ENCODE measurements at places on chromosomes 3 and 15.

GRCh38 chr3:183892610-183893214 lies 8.0 kb upstream of the PARL start:
- DNase-seq, result no peak

DNA sequence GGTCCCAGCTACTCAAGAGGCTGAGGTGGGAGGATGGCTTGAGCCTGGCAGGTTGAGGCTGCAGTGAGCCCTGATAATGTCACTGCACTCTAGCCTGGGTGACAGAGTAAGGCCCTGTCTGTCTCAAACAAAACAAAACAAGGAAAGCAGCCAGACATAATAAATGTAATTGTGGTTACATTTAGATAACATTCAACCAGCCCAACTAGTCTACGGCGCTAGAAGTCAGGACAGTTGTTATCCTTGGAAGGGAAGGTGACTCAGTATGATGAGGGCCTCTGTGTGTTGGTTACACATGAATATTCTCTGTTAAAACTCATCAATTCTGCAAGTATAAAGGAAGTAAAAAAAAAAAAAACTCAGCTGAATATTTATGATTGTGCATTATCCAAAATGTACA lies 27.0 kb upstream of the CSPG5 start:
- DNase-seq, result no peak

DNA sequence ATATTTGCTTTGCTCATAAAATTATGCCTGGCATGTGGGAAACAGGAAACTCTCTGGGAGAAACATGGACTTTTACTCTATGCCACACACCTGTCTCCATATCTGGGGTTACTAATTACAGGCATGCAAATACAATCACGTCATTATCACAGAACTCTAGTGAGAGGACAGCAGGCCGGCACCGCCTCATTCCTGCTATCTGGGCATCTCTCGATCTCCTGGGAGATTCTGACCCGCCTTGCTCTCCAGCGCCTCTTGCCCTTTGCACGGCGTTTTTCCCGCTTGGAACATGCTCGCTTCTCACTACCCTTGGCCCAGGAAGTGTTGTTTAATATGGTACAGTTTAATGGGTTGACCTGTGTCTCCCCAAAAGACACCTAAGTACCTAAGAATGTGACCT lies 45.4 kb upstream of the PARL start:
- DNase-seq, result no peak

DNA sequence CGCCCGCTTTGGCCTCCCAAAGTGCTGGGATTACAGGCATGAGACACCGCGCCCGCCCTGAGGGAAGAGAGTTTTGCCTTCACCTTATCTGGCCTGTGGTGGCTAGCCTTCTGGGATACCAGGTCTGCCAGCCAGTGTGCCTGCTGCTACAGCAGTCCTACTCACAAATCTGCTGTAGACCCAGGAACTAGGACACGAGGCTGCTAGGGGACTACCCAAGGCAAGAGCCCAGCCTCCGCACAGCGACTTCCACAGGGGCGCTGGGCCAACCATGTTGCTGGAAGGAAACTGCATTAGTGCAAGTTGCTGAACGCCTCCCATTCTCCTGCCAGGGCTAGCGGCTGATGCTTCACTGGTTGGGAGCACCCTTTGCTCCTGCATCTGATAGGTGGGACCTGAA lies 53.7 kb downstream of the DHX30 start:
- DNase-seq, result no peak

- peak; percentile 32 for DNase-seq
Measured at GRCh38 chr15:101320501-101321052, 25.5 kb upstream of the SNRPA1 start.

- DNase-seq, result no peak
Measured at GRCh38 chr15:98801234-98801561, 152.9 kb downstream of the IGF1R start.

DNA sequence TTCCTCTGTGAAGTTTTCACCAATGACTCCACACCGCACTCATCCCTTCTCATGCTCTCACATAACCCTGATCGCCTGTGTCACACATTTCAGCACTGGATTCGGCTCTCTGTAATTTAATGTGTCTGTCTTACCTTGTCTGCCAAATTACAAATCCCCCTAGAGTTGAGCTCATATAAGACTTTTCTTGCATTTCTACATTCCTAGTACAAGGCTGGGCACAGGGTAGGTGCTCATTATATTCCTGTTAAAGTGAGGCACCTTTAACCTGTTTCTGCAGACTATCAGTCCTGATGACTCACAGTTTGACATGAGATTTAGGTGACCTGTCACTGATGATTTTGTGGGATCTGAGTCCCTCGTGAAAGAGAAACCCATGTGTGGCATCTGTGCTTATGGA lies 22.6 kb downstream of the TGM5 start:
- no peak for DNase-seq

DNA sequence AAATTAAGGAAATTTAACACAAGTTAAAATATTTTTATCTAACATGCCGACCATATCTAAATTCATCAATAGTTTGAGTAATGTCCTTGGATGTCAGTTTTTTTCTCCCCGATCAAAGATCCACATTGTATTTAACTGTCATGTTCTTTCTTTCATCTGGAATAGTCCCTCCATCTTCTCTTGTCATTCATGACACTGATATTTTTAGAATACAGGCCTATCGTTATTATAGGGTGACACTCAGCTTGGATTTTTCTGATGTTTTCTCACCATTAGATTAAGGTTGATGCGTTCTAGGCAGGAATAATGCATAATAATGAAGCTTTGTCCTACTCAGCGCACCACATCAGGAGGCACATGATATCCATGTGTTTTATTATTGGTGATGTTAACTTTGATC lies 13.2 kb upstream of the PYGO1 start:
- no peak for DNase-seq

- DNase-seq, result no peak
Measured at GRCh38 chr15:91413142-91413541, 313.1 kb downstream of the SV2B start.

DNA sequence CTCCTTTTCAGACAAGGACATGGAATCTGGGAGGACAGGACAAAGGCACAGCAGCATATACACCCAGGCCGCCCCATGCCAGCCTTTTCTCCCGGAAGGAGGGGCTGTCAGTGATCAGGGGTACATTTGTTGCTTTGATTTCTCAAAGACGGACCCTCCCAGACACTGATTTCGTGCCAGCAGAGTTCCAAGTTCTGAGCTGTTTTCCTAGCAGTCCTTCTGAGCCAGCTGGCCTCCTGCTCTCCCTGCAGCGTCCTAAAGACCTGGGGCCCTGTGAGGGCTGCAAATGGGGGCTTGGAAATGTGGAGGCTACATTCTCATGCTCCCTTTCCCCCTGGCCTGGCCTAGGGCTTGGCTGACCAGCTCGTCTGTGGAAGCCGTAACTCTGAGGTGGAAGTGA lies 22.3 kb downstream of the CTSH start:
- no peak for DNase-seq

DNA sequence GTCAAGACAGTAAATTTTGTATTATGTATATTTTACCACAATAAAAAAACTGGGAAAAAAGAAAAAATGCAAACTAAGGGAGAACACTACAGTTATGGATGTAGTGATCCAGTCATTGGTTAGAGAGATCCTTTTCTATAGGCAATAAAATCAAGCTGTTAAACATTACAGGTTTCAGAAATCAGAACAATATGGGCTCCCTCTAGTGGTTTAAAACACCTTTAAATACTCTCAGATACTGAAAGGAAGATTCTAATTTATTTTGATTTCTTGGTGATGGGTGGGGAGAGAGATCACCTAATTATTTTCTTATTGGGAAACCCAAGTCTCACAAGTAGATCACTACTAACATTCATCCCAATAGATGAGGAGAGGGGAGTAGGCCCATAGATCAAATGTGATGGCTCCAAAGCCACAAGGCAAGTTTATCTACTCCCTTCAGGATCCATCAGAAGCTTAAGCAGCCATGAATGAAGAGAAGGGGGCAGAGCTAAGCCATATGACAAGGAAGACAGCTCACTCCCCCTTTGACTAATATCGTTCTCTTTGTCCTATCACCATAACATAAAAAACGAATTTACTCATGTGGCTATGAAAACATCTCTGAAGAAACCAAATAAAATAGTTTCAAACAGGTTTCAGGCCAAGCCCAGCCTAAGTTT lies 118.6 kb downstream of the ANO10 start:
- no peak for DNase-seq

DNA sequence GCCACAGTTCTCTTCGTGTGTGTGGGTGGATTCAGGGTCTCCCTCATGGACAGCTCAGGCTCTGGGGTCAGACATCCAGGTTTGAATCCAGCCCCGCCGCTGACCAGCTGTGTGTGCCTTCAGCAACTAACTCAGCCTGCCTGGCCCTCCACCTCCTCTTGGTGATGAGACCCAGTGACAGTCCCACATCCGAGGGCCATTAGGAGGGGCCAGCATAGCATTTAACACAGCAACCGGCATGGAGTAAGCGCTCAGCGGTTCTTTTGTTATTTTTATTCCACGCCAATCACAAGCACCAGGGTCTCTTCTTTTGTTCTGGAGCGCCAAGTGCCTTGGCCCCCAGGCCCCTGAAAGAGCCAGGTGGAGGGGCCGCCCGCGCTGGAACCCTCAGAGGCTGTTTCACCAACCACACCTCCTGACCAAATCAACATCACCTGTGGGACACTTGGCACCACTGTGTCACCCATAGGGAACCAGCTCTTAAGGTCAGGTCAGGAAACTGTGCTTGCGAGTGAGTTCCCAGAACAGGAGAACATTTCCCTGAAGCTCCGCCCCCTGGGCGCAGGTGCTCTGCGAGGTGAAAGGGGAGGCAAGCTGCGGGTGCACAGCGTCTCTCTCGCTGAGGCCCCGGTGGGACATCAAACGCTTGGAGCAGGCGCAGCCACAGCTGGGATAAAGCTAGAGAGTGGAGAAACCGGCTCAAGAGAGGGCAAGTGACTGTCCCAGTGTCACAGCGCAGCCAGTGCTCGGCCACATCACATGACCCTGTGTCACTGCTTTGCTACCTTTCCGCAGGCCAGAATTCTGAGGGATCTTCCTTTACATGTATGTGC lies 311.3 kb downstream of the UACA start:
- peak; percentile 16 for DNase-seq

- DNase-seq, result no peak
Measured at GRCh38 chr3:42595682-42596081, 4.8 kb upstream of the NKTR start.

- no peak for DNase-seq
Measured at GRCh38 chr3:14236902-14237301, 58.3 kb downstream of the LSM3 start.

DNA sequence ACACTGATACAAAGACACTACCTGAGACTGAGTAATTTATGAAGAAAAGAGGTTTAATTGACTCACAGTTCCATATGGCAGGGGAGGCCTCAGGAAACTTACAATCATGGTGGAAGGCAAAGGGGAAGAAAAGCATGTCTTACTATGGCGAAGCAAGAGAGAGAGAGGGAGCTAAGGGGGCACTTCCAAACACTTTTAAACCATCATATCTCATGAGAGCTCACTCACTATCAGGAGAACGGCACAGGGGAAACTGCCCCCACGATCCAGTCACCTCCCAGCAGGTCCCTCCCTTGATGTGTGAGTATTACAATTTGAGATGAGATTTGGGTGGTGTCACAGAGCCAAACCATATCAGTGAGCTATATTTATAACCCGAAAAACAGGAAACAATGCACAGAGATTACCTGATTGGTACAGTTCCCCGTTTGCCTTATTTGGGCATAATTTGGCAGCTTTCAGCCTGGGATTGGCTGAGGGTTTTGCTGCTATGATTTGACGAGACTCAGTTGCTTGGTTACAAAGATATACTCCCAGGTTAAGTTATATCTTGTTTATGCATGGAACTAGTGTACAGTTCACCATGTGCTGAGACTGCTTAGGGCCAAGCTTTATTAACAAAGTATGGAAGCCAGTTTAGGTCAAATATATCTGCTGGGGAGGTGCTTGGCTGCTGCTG lies 184.2 kb downstream of the NR2F2 start:
- no peak for DNase-seq

- no peak for DNase-seq
Measured at GRCh38 chr3:39075910-39076309, 24.1 kb downstream of the WDR48 start.

GRCh38 chr3:113663324-113663750 lies 33.1 kb downstream of the USF3 start:
- DNase-seq, result no peak

DNA sequence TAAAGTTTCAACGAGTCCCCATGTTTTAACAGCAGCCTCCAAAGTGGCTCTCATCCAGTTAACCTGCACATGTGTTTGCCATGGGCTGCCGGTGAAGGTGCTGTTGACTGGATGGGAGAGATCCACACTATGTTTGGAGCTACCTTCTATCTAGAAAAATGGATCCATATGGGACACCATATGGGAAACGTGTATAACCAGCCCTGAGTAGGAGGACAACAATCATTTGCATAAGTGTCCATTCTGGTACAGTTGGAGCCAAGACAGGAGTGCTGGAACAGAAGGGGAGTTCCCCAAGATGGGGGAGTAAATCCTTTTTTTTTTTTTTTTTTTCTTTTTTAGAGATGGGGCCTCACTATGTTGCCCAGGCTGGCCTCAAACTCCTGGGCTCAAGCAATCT lies 36.6 kb downstream of the MKRN2 start:
- no peak for DNase-seq

DNA sequence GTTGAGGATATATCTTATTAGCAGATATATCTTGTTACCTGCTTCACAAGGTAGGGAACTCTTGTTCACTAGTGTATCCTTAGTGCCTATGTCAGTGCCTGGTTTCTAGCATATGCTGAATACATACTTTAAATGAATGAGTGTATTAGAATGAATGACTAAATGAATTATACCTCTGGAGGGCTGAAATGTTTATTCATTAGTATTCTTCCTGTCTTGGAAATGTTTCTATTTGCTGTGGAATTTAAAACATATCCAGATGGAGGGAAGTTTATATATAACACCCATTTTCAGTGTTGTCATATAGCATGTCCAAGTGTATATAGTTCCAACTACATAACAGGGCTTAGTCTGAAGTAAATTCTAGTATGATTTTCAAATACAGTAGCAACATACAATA lies 581.5 kb downstream of the TBL1XR1 start:
- DNase-seq, result no peak

DNA sequence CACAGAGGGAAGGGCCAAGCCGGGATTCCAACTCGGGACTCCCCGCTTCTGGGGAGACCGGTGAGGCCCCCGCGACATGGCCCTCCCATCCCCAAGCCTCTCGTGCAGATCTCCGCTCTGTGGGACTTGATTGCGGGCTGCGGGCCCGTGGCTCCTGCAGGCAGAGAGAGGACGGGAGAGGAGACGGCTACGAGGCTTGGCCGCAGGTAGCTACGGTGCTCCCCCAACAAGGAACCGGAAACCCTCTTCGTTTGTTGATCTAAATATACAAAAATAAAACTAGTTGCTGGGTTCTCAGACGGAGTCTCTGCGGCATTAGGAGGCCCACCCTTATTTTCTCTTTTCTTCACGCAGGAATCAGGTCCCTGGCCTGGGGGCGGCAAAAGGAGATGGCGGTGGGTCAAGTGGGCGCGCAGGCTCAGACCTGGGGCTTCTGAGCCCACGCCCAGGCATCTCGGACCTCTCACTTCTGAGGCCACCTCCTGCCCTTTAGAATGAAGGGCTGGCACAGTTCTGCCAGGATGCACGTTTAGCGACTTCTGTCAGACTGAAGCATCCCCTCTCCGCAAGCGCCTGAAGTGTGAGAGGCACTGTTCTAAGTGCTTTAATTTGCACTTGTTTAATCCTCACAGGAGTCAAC lies 10.9 kb downstream of the GNB5 start:
- DNase-seq, result peak; percentile 33

- DNase-seq, result no peak
Measured at GRCh38 chr15:38707802-38708671, 143.4 kb upstream of the RASGRP1 start.

All from activated CD4-positive, CD25-positive, alpha-beta regulatory T cell (primary cell).